ENCODE measurements at places on chromosomes 3 and 15.
A peak's percentile ranks its signal among the peaks of the same experiment; 100 is the strongest.

DNA sequence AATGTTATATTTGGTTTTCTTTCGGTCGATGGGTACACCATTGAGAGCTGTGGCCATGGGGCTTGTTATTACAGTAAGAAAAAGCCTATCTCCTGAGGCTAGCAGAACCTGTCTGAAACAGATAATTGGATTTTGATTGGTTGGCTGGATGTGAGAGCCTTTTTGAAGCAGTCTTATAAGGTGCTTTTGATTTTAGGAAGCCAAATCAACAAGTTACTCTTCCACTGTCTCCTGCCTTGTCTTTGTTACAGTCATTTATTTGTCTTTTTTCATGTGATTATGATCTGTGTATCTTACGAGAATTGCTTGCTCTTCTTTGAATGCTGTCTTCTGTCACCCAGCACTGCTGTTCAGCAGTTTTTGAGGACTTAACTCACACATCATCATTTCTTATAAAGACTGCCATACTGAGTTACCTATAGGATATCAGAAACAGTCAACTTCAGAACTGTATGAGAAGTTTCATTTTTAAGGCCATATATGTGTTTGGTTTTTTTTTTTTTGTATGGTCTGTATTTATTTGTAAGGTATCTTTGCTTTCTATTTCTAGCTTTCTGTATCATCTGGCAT lies 51.1 kb downstream of the MEF2A start:
- DNase-seq = no peak

DNA sequence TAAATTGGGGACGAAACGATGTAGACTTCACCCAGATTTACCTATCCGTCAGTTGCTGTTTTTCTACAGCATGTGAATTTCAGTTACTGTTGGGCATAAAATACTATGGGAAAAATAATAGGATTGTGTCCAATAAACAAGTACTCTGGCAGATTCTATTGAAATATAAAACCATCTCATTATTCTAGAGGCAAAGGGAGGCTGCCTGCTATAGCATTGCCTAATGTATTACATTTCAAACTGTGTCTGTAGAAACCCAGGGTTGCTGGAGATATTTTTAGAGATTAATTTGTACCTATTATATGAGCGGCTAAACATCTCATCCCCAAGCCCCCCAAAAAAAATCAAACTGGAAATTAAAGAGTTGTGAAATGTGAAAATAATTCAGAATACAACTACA lies 159.6 kb upstream of the IL12A start:
- DNase-seq = peak; percentile 27

GRCh38 chr3:121295979-121296378 lies 249.8 kb downstream of the POLQ start:
- DNase-seq = no peak

DNA sequence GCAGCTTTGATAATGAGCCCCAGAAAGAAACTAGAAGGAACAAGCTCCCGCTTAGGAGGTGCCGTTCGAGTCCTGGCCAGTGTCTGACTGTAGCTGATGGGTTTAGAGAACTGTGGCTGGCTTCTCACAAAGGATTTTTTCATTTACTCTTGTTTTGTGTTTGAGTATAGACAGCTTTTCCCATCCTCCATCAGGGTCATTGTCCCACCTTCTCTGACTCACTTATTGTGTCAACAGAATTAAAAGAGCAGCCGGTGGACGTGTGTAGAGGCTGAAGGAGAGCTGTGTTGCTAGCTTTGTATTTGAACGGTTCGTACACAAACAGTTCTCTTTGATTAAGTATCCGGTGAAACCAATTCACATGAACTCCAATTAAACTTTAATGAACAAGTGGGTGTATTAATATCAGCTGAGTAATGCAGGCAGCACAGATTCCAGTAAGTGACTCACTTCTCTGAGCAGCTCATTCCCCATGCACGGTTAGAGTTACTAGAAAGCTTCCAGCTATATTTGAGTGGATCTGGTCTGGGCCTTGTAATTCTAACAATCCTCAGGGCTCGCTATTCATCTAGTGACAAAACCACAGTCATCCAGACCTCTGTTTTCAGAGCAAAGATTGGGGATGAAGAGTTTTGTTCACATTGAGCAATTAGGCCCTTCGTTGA lies 141.0 kb downstream of the LPP start:
- DNase-seq = no peak

GRCh38 chr15:60130398-60130797 lies 126.3 kb downstream of the FOXB1 start:
- DNase-seq = no peak

DNA sequence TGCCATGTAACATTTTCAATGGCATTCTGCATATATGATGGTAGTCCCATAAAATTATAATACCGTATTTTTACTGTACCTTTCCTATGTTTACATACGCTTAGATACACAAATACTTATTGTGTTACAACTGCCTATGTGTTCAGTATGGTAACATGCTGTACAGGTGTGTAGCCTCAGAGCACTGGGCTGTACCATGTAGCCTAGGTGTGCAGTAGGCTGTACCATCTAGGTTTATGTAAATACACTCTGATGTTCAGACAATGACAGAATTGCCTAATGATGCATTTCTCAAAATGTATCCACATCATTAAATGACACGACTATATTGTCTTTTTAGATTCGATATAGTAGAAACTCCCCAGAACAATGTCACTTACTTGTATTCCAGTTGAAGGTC lies 22.7 kb downstream of the CD80 start:
- DNase-seq = peak; percentile 64

- DNase-seq = no peak
These were observed 81.5 kb upstream of the KCNMB2 start for GRCh38 chr3:178454726-178455125.

- no peak for DNase-seq
These were observed 117.7 kb downstream of the CCNL1 start for GRCh38 chr3:157042226-157042625.

GRCh38 chr3:197809356-197810020 lies 18.4 kb downstream of the LRCH3 start:
- no peak for DNase-seq

DNA sequence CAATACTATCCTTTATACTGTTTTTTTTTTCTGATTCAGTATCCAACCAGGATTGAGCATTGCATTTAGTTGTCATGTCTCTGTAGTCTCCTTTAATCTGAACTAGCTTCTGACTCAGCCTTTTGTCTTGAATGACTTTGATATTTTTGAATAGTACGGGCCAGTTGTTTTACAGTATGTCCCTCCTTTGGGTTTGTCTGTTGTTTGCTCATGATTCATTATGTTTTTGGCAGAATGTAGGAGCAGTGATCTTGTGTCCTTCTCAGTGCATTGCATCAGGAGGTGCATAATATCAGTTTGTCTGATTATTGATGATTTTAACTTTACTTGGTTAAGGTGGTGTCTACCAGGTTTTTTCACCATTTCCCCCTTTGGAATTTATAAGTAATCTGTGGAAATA lies 20.5 kb downstream of the EXOG start:
- no peak for DNase-seq

- no peak for DNase-seq
These were observed 54.0 kb upstream of the EIF1B start for GRCh38 chr3:40255532-40255931.

- DNase-seq = no peak
These were observed 11.8 kb downstream of the TNK2 start for GRCh38 chr3:195896361-195897080.

DNA sequence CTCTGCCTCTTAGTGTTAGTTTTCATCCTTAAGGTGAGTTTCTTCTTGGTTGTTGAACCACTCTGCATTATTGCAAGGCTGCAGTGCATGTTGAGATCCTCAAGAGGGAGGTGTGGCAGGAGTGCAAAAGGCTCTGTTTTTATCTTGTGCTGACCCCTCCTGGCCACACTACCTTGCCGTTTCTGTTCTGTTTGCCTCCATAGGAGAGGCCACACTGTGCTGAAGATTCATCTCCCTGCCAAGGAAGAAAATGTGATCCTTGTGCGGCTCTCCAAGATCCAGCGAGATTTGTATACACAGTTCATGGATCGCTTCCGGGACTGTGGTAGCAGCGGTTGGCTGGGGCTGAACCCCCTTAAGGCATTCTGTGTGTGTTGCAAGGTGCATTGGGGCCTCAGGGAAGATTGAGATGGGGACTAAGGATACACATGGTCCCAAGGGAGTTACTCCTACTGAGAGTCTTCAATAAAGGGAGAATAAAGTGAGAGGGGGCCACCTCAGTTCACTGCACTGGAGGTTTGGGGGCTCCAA lies 33.0 kb upstream of the TEX264 start:
- peak; percentile 26 for DNase-seq

Measured in NCI-H526 (cell line).